ENCODE measurements at places on chromosomes 2 and 18.

GRCh38 chr2:169189132-169189531 is 119.8 kb downstream of the DHRS9 start:
- H3K27me3 ChIP-seq: no peaks in the 10 kb centered on the region
- H3K36me3 ChIP-seq: no peaks in the 10 kb centered on the region
- no peak for DNase-seq
- no peak overlapping the region for H3K4me3 ChIP-seq

- no peaks in the 10 kb centered on the region for H3K27me3 ChIP-seq
- H3K4me3 ChIP-seq: no peak overlapping the region
- no peak for DNase-seq
- H3K27ac ChIP-seq: no peak overlapping the region
Observed at GRCh38 chr2:102345329-102345920, 10.2 kb upstream of the IL18R1 start.

DNA sequence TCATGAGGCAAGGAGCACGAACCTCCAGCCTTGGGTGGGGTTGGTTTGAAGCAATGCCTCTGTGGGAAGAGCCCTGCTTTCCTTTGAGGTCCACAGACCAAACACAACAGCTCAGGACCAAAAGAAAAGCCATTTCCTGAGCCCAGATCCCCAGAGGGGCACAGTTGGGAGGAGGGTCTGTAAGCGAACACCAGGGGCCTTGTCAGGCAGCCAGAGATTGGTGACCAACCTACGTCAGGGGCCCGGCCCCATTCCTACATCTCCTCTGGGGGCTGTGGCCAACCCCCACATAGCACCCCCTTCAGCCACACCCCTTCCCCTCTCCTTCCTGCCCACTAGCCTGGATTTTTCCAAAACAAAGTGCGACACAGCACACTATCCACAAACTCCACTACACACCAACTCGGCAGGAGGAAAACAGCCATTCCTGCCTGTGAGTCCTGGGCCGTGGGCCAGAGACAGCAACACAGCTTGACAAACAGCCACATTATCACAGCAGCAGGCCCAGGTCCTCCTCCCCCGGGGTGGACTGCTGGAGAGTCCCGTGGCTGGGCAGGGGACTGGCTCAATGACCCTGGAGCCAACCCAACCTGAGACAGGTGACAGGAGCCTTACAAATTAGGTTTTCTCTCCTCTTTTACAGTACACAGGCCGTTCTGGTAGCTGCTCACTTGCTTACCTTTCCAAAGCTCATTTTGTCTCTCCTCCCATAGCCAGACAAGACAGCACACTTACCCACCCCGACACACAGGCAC is 98.8 kb downstream of the TNS1 start:
- H3K4me3 ChIP-seq: no peak overlapping the region
- H3K4me1 ChIP-seq: no peaks in the 10 kb centered on the region
- no peaks in the 10 kb centered on the region for H3K36me3 ChIP-seq

GRCh38 chr18:47412924-47413323 is 161.5 kb upstream of the SKOR2 start:
- H3K27ac ChIP-seq: no peak overlapping the region
- H3K36me3 ChIP-seq: no peaks in the 10 kb centered on the region
- no peaks in the 10 kb centered on the region for H3K4me1 ChIP-seq
- H3K27me3 ChIP-seq: peaks cover 10% of the 10 kb centered on the region

- no peaks in the 10 kb centered on the region for H3K27me3 ChIP-seq
- no peak overlapping the region for H3K27ac ChIP-seq
- H3K36me3 ChIP-seq: peaks cover 60% of the 10 kb centered on the region
- DNase-seq: no peak
- H3K4me1 ChIP-seq: no peaks in the 10 kb centered on the region
Observed at GRCh38 chr2:61379521-61379920, 91.4 kb downstream of the USP34 start.

GRCh38 chr2:182553483-182553882 is 126.6 kb upstream of the PDE1A start:
- no peaks in the 10 kb centered on the region for H3K27me3 ChIP-seq
- no peak overlapping the region for H3K4me3 ChIP-seq

DNA sequence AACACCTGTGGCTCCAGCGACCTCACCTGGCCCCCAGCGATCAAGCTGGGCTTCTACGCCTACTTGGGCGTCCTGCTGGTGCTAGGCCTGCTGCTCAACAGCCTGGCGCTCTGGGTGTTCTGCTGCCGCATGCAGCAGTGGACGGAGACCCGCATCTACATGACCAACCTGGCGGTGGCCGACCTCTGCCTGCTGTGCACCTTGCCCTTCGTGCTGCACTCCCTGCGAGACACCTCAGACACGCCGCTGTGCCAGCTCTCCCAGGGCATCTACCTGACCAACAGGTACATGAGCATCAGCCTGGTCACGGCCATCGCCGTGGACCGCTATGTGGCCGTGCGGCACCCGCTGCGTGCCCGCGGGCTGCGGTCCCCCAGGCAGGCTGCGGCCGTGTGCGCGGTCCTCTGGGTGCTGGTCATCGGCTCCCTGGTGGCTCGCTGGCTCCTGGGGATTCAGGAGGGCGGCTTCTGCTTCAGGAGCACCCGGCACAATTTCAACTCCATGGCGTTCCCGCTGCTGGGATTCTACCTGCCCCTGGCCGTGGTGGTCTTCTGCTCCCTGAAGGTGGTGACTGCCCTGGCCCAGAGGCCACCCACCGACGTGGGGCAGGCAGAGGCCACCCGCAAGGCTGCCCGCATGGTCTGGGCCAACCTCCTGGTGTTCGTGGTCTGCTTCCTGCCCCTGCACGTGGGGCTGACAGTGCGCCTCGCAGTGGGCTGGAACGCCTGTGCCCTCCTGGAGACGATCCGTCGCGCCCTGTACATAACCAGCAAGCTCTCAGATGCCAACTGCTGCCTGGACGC is 4.9 kb downstream of the GPR35 start:
- H3K36me3 ChIP-seq: peaks cover 8% of the 10 kb centered on the region
- DNase-seq: no peak
- H3K27ac ChIP-seq: no peak overlapping the region

DNA sequence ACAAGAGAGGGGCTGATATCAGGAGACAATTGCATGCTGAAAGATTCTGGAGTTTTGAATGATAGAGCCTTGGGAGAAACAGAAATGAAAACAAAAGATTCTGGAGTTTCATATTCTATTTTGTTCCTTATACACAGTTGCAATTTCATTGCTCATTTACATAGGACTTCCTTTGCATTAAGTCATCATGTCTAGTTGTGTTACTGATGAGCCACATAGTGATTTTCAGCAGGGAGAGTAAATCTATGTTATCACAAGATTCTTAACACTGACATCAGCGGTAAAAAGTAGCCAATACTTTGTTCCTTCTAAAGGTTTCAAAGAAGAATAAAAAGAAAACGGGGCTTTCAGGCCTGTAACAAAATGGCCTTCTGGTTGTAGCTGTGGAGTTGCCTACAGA is 7.1 kb downstream of the ADAM17 start:
- DNase-seq: no peak
- no peak overlapping the region for H3K27ac ChIP-seq
- no peaks in the 10 kb centered on the region for H3K36me3 ChIP-seq

- H3K4me1 ChIP-seq: no peaks in the 10 kb centered on the region
- DNase-seq: no peak
- H3K36me3 ChIP-seq: peaks cover 59% of the 10 kb centered on the region
- no peak overlapping the region for H3K4me3 ChIP-seq
- H3K27me3 ChIP-seq: no peaks in the 10 kb centered on the region
Observed at GRCh38 chr18:31876707-31877106, 66.2 kb downstream of the TRAPPC8 start.

DNA sequence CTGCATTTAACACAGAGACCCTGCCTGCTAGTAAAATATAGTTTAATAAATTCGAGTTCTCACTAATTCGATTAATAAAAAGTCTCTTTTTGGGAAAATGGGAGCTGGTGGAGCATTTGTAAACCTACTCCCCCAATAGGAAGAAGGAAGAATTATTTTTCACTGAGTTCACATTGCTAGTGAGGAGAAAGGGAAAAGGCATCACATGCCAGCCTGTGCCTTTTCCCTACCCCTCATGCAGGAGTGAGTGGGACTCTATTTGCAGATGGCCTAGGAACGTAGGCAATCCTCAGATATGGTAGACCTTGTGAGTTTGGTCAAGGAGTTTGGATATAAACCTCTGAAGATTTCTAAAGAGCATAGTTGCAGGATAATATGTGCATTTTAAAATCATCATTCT is 218.4 kb upstream of the TRIB2 start:
- peaks cover 75% of the 10 kb centered on the region for H3K4me1 ChIP-seq
- no peak overlapping the region for H3K27ac ChIP-seq
- H3K36me3 ChIP-seq: no peaks in the 10 kb centered on the region
- no peaks in the 10 kb centered on the region for H3K27me3 ChIP-seq
- no peak for DNase-seq

- no peaks in the 10 kb centered on the region for H3K4me1 ChIP-seq
- H3K27me3 ChIP-seq: no peaks in the 10 kb centered on the region
- H3K4me3 ChIP-seq: no peak overlapping the region
- DNase-seq: no peak
Observed at GRCh38 chr2:37037771-37038170, 46.4 kb downstream of the HEATR5B start.

GRCh38 chr2:238848976-238849853 is 1.3 kb downstream of the TWIST2 start:
- H3K27ac ChIP-seq: no peak overlapping the region
- peaks cover 10% of the 10 kb centered on the region for H3K4me1 ChIP-seq
- no peak overlapping the region for H3K4me3 ChIP-seq
- peaks cover 68% of the 10 kb centered on the region for H3K27me3 ChIP-seq
- DNase-seq: no peak
- H3K36me3 ChIP-seq: no peaks in the 10 kb centered on the region

GRCh38 chr2:45237850-45238542 is 228.7 kb upstream of the SIX2 start:
- H3K4me1 ChIP-seq: no peaks in the 10 kb centered on the region
- H3K27me3 ChIP-seq: peaks cover 6% of the 10 kb centered on the region
- H3K27ac ChIP-seq: no peak overlapping the region
- no peaks in the 10 kb centered on the region for H3K36me3 ChIP-seq

GRCh38 chr18:49100226-49100968 is 149.6 kb upstream of the SMAD7 start:
- DNase-seq: no peak
- H3K27me3 ChIP-seq: no peaks in the 10 kb centered on the region
- no peak overlapping the region for H3K4me3 ChIP-seq

GRCh38 chr2:40201425-40201824 is 250.5 kb downstream of the SLC8A1 start:
- DNase-seq: no peak
- H3K4me3 ChIP-seq: no peak overlapping the region
- no peak overlapping the region for H3K27ac ChIP-seq
- no peaks in the 10 kb centered on the region for H3K27me3 ChIP-seq
- H3K4me1 ChIP-seq: no peaks in the 10 kb centered on the region
- H3K36me3 ChIP-seq: no peaks in the 10 kb centered on the region

GRCh38 chr2:73059106-73059505 is 12.4 kb downstream of the SFXN5 start:
- DNase-seq: no peak
- no peak overlapping the region for H3K4me3 ChIP-seq
- no peak overlapping the region for H3K27ac ChIP-seq
- H3K36me3 ChIP-seq: peaks cover 5% of the 10 kb centered on the region
- H3K4me1 ChIP-seq: no peaks in the 10 kb centered on the region
- no peaks in the 10 kb centered on the region for H3K27me3 ChIP-seq

- no peaks in the 10 kb centered on the region for H3K36me3 ChIP-seq
- no peaks in the 10 kb centered on the region for H3K4me1 ChIP-seq
- H3K27ac ChIP-seq: no peak overlapping the region
- H3K27me3 ChIP-seq: no peaks in the 10 kb centered on the region
Observed at GRCh38 chr2:230690439-230690838, 22.2 kb upstream of the CAB39 start.

- DNase-seq: no peak
- no peak overlapping the region for H3K4me3 ChIP-seq
- no peaks in the 10 kb centered on the region for H3K36me3 ChIP-seq
- H3K27me3 ChIP-seq: no peaks in the 10 kb centered on the region
Observed at GRCh38 chr2:153543635-153544071, 65.1 kb upstream of the RPRM start.

DNA sequence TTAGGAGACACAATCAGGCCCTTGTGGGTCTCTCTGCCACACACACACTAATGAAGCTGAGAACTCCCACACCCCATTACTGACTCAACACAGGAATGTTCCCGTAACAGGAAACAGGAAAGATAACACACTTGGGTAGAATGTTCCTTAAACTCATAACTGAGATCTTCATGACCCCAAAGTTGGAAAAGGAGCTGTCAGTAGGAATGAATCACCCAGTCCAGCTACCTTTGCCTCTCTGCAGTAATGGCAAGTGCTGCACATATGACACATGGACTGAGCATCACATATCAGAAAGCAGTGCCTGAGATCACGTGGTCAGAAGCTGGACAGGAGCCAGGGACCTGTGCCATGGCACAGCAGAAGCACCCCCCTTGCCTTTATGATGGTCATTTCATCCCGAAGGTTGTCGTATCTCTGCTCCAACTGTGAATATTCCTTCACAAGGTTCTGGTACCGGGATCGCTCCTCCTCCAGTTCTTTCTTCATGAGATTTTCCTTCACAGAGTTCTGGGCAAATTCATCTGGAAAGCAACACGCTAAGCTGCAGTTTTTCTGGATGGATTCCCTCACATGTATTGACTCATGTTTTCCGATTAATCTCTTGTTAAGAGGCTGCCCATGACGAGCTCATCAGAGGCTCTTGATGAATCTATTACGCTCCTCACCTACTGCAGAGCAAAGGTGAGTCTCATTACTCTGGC is 65.4 kb upstream of the ACAA2 start:
- DNase-seq: no peak
- H3K4me1 ChIP-seq: no peaks in the 10 kb centered on the region
- no peak overlapping the region for H3K4me3 ChIP-seq

DNA sequence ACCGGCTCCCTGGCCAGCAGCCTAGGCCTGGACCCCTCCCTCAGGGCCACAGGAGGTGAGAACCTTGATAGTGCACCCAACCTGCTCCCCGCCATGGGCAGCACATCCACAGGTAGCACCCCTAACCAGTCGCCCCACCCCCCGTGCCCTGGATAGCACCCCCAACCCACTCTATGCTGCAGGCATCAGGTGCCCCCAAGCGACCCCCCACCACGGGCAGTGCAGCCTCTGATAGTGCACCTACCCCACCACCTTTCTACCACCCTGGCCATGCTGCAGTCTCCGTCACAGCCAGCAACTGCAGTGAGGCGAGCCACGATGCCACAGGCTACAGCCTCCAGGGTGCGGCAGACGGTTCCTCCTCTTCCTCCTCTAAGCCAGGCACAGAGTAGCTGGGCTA is 55.6 kb downstream of the SOWAHC start:
- DNase-seq: no peak
- H3K36me3 ChIP-seq: no peaks in the 10 kb centered on the region
- no peaks in the 10 kb centered on the region for H3K4me1 ChIP-seq
- no peaks in the 10 kb centered on the region for H3K27me3 ChIP-seq
- no peak overlapping the region for H3K27ac ChIP-seq

- H3K27me3 ChIP-seq: no peaks in the 10 kb centered on the region
- H3K4me3 ChIP-seq: no peak overlapping the region
Observed at GRCh38 chr2:31729442-31730092, 148.8 kb upstream of the SRD5A2 start.

GRCh38 chr2:64837925-64838641 is 151.1 kb upstream of the SLC1A4 start:
- peaks cover 4% of the 10 kb centered on the region for H3K4me1 ChIP-seq
- no peaks in the 10 kb centered on the region for H3K27me3 ChIP-seq
- H3K36me3 ChIP-seq: no peaks in the 10 kb centered on the region
- no peak overlapping the region for H3K4me3 ChIP-seq

- H3K27me3 ChIP-seq: no peaks in the 10 kb centered on the region
- no peak for DNase-seq
- H3K27ac ChIP-seq: no peak overlapping the region
- H3K4me3 ChIP-seq: no peak overlapping the region
- H3K4me1 ChIP-seq: no peaks in the 10 kb centered on the region
Observed at GRCh38 chr2:71101656-71102055, 28.4 kb downstream of the MCEE start.
